ENCODE measurements at places on chromosomes 5 and 9.

GRCh38 chr5:102375272-102375671 is 79.2 kb upstream of the SLCO4C1 start:
- DNase-seq, result no peak

DNA sequence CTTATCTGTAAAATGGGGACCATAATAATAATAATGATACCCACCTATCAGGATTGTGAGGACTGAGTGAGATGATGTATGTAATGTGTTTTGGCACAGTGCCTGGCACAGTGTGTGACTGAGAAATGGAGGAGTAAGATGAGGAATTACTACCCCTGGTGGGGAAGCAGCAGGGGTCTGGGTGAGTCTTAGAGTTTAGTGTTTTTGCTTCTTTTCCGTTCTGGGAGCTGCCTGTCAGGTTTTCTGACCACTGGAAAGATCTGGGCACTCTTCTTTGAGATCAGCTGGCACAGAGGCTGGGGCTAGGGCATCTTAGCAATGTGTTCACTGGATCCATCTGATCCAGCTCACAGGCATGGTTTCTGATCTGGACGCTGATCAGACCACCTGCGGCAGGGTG is 8.5 kb downstream of the LCP2 start:
- DNase-seq, result no peak

GRCh38 chr5:55173687-55174230 is 782 bp upstream of the CDC20B start:
- DNase-seq, result no peak

- DNase-seq, result no peak
Observed at GRCh38 chr9:32412440-32412839, 28.0 kb downstream of the ACO1 start.

DNA sequence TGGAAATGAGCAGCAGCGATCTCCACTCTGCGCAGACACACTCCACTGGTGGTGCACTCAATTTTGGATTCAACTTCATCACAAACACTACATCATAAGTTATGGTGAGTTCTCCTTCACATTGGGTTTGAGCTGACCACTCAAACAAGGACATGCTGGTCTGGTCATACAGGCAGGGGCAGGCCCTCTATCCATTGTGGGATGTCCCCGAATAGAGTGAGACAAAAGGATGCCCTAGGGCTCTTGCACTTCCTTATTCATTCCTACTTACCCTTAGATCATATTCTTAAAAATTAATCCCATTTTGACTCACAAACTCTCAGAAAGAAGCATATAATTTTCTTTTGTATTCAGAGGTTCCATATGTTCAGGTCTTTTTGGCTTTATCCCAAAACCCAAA is 16.3 kb upstream of the PJA2 start:
- no peak for DNase-seq

- no peak for DNase-seq
Observed at GRCh38 chr9:80649001-80649420, 1040.3 kb downstream of the TLE1 start.

- DNase-seq, result no peak
Observed at GRCh38 chr5:159878988-159879471, 37.3 kb upstream of the ADRA1B start.

DNA sequence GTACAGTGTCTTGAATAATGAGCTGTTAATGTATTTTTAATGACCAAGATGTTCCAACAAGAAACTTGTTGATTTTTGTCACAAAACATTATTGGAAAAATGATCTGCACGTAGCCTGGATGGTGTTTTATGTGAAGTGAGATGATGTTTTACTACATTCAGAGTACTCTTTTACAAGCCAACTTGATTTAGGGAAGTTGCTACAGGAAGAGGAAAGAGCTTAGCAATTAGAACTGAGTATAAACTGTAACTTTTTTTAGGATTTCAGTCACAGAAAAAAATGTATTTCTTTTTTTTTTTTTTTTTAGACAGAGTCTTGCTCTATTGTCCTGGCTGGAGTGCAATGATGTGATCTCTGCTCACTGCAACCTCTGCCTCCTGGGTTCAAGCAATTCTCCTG is 113.6 kb upstream of the ADRA1B start:
- DNase-seq, result no peak

- DNase-seq, result no peak
Observed at GRCh38 chr5:81914696-81915095, 57.1 kb upstream of the ATG10 start.

DNA sequence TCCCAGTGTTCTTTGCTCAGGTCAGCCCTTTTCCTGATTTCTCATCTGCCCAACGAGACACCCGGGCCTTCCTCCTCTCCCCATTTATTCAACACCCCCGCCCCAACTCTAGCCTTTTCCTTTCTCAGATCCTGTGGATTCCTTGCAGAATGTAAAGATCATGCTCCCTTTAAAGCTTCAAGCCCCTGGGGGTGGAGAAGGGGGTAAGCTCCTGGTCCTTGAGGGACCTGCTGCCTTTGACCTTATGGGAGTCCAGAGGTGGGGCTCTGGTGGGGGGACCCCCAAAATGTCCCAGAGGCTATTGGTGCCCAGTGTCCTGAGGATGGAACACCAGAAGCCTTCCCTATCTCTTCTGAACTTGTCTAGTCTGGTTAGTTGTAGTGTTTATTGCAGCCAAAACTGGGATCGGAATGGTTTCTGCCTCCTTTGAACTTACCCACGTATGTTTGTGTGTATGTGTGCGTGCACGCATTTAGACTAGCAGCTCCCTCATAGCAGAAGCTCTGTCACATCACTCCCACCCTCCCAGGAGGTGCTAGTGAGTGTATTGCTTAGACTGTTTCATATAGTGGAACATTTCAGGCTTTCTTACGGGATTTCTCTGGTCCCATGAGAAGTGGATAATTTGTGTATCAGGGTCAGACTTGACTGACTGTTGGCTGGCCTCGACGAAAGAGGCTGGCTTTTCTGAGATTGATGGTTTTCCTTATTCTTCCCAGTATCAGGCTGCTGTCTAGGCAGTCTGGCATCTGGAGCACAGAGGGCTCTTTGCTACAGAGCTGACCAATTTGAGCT is 1.1 kb downstream of the GALNT10 start:
- DNase-seq, result no peak

- DNase-seq, result no peak
Observed at GRCh38 chr5:74067748-74068541, 441.9 kb downstream of the ARHGEF28 start.

DNA sequence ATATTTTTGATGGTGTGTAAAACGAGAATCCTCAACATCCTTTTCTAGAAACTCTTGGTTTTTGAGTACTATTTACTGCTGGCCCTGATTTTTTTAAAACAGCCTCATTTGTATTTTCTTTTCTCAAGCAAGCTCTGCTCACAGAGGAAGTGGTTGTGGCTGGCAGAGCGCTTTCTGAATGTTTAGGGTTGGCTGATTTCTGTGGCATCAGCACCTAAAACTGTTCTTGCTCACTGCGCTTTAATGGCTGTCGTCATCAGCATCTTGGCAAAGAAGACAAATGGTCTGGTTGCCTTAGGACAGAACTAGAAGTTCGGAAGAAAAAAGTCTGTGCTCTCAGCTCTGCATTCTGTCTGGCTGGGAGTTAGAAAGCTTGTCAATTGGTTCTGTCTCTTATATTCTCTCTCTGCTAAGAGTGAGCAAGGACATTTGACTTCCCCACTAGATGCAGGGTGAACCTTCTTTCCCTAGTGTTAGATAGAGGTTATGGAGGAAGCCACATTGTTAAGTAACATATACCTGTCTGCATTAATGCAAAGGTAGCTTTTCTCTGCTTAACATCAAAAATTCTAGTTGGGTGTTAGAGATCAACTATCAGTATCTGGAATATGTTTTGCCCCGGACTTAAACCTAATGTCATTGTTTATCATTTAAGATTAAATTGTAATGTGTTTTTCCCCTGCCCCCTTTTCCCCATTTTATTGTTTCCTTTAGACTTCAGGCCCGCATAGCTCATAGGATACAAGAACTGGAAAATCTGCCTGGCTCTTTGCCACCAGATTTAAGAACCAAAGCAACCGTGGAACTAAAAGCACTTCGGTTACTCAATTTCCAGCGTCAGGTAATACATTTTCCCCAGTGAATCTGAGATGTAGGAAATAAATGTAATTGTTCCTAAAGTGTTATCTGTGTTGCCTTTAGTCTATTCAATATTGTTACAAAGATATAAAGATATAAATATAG is 39.0 kb downstream of the SMARCA2 start:
- DNase-seq, result peak; percentile 76

- DNase-seq, result peak; percentile 26
Observed at GRCh38 chr9:5958273-5958672, 57.2 kb downstream of the RANBP6 start.

DNA sequence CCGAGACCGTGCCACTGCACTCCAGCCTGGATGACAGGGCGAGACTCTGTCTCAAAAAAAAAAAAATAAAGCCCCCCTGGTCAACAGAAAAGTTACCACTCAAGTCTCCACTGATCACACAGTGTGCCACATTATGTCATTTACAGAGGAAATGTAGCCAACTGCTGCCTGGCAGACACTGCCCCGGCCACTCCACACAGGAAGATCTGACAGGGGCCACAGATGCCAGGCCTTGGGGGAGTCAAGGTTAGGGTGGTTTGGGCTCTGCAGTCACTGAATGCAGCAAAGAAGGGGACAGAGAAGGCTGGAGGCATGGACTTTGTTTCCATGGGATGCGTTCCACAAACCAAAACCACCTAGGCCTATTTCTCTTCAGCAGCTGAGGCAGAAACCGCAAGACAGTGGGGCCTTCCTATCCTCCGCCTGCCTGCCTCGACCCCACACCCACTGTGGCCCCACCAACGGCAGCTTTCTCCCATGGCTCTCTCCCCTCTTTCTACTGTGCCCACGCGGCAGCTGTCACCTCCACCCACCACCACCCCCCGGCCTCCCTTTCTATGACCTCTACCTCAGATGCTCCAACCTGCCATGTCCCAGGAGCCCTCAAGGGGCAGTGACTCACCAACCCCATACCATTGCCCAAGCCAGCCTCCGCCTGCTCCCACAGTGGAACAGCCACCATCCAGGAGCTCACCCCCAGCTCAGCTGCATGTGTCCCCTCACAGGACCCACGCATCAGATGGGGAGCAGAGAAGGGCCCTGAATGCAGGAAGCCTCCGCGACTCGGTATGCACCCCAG is 12.4 kb downstream of the IPPK start:
- DNase-seq, result no peak

DNA sequence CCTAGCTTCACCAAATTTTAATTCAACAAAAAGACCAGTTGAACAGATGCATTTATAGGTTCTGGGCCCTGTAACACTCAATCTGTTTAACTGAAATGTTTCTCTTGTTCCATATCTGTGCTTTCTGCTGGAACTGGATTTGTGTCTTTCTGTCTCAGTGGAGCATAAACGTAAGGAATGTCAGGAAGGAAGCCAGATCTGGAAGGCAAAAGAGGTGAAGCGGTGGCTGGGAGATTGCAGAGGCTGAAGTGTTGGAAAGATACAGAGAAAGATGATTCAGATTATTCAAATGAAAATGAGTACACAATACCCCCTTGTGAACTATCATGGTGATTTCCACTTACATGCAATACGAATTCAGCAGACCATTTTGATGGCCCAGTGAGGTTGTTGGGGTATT is 406.8 kb downstream of the BRINP1 start:
- no peak for DNase-seq

DNA sequence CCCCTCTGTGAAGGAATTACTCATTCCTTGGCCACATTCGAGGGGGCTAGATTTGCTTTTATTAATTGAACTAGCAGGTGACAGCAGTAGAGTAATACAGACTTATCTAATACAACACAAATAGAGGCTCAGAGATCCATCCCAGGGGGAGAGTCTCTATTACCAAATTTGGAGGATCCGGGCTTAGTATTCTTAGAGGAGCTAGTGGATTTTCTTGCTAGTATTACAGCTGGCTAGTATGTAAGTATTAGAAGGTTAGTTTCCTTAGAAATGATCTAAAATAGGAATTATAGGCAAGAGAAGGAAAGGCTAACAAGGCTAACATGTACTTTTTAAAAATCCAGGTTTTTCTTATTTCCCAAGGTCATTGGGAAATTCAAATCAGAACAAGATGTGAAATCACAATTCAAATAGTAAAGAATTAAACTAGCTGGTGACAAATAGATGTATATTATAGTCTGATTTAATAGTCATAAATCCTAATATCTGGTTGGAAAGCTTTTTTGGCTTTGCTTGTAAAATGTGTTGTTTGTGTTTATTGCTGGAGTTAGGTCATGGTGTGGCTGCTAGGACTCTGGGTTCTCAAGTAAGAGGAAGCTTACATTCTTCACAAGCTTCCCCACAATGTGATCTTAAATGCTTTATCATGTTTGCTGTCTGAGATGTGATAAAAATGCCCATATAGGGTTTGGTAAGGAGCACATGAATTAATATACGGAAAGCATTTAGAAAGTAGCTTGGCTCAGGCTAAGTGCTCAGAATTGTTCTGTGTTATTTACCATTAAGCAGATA is 160.4 kb upstream of the MPDZ start:
- no peak for DNase-seq

- no peak for DNase-seq
Observed at GRCh38 chr5:41482173-41482572, 28.2 kb downstream of the PLCXD3 start.

- no peak for DNase-seq
Observed at GRCh38 chr5:74310386-74310785, 330.1 kb downstream of the ENC1 start.

DNA sequence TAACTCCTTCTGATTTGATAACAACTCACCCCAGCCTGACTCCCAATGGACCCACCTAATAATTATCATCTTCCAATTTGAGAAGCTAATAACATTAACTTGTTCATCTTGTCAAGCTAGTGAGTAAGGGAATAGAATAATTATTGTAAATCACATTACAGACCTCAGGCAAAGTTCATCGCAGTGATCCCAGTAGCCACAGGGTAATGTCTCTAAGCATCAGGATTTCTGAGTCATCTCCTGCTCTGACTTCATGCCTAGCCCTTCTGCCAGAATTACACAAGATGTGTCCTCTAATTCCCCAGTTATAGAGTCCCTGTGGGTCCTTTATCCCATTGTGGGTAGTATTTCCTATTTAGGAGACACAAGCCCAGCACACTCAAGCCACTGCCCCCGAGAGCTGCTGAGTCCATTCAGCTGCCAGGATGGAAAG is 365.7 kb downstream of the DEPDC1B start:
- no peak for DNase-seq

- no peak for DNase-seq
Observed at GRCh38 chr9:69811351-69811868, 9.2 kb upstream of the CFAP95 start.

- peak; percentile 75 for DNase-seq
Observed at GRCh38 chr5:87231037-87231808, 36.5 kb upstream of the RASA1 start.

DNA sequence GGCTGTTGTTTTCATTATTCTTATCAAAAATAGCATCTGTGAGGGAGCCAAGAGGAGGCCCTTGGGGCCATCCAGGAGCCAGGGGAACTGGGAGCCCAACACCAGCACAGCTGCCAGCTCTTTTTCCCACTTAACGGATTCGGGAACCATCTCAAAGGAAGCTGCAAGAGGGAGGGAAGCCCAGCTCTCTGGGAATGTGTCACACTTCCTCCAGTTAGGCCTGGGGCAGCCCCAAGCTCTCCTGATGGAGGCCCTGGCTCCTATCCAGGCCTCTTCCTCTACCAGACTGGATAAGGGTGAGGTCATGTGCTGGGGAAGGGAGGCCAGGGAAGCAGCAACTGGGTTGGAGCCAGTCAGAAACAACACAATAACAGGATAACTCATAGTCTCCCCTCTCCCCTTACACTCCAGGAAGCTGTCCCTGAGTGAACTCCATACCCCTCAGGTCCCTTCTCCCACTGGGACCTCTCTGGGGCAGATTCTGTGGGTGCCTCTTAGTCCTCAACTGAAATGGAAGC is 12.7 kb downstream of the CSF2 start:
- DNase-seq, result no peak
